ENCODE measurements at places on chromosomes 12 and 14.

- no peak for DNase-seq
Observed at GRCh38 chr12:49347311-49348193, 864 bp downstream of the DNAJC22 start.

DNA sequence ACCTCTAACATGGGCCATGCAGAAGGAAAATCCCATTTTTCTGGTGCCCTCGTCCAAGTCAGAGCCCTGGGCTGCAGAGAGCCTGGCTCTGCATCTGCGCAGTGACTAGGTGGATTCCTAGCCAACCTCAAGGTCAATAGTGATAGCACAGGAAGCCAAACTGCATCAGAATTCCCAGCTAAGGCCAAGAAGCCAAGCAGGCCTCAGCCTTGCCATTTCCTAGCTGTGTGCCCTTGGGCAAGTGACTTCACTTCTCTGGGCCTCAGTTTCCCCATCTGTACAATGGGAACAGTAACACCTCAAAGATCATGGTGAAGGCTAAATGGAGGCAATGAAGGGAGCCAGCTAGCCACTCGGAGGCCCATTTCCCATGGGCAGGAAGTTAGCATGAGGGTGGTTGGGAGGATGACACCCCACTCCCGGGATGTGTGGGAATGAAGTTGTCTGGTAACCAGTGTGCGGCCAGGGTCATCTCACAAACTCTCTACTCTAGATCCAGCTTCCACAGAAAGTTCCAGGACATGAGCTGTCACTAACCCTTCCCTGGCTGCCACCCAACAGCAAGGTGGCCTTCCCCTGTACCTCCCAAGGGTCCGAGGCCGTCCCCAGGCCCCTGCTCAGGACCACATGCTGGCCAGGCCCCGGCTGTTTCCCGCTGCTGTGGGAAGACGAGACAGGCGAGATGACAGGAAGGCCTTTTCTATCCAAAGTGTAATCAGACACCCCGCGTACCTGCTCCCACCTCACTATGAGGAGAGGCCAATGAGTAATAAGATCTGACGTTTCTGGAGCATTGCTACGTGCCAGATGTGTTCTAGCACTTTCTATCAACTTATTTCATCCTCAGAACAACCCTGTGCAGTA is 125.7 kb downstream of the SCARB1 start:
- no peak for DNase-seq

DNA sequence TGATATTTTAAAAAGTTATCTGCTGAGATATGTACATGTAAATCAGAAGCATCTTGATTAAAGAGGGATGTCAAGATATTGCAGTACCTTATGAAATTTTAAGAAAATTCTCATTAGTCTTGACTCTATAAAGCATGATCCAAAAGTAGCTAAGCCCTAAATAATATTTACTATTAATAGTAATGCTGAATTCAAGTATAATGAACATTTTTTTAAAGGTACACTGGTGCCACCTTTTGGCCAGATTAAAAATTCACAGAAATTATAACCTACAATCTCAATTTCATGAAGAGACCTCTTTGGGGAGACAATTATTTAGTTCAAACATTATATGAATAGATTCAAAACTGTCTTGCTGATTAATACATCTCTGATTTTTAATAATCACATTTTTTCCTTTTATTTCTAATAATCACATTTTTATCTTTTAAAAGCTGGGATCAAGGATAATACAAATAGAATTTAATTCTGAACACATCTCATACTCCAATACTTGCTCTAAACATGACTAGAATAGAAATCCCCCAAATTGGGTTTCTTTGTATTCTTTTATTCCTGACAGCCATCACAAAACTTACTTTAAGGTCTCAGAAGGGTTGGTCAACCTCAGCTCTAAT is 13.4 kb downstream of the AKAP5 start:
- no peak for DNase-seq

DNA sequence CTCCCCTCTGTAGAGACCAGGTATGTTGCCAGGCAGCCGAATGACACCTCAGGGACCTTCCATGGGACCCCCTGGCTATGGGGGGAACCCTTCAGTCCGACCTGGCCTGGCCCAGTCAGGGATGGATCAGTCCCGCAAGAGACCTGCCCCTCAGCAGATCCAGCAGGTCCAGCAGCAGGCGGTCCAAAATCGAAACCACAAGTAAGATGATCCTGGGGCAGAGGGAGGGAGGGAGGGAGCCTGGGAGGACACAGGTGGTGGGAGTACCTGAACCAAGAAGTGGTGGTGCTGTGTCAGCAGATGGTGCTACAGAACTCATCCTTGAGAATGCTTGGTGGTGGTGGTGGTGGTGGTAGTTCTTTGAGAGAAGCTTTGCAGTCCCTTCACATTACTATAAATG is 1.0 kb downstream of the SMARCD1 start:
- no peak for DNase-seq

DNA sequence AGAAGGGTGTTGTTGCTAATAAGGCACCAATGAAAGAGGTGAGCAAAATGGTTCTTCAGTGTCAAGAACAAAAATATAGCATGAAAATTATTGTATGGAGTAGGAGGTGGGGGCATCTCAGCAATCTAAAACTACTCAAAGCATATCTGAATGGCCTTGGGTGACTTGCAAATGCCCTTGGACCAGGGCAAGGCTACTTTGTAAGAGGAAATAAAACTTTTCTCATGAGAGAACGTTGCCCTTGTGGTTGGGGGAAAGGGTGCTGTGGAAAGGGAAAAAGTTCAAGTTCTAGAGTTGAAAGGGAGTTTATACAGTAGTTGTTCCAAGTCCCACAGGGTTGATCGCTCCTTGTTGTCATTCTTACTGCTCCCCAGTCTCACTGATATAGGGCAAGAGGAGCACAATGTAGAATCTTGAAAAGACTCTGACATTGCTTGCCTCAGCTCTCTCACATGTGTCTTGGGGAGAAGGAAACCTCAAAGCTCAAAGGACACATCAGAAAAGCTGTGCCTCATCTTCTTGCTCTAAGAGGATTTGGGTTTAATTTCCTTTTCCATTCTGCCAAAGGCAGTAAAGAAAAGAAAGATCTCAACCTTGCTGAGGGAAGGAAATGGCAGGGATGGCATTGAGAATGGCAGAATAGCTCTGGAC is 270.5 kb downstream of the DUSP6 start:
- no peak for DNase-seq

DNA sequence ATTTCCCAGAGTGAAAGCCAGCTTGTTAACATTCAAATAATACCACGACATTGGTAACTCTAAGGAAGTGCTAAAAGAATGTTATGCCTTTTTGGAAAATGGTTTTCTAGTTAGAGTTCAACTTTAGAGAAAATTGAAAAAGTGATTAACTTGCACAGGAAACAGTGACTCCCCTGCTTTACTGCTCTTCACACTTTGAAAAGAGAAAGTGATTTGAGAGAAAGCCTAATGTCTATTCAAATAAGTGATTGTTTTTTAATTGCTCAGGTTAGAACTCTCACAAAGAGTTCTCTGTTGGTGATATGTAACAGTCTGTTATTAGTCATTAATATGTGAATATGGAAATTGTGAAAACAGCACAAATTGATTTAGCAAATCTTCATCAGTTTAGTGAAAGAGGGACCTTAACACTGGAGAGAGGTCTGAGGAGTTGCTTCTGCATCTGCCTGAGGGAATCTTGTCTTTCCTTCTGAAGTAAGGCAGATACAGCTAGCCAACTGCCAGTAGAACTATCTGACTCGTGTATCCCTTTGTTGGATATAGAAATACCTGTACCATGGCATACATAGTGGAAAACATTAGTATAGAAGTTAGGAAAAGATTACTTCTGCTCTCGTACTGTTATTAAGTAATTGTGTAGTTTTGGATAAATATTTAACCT is 25.5 kb downstream of the ATF7IP start:
- DNase-seq: no peak

DNA sequence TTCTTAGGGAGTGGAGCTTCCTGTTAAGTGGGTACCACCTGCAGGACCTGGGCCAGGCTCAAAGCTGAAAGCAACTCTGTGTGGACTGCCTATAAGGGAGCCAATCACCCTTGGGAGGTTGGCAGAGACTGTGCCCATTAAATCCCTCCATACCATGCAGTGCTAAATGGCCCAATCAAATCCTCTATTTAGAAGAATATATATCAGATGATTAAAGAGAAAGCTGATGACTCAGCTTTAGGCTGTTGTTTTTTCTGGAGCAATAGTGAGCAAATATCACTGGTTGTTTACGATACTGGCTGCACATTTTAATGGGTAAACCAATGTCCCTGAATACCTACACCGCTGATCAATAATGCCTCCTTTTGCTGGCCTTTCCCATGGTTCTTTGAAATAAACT is 101.3 kb downstream of the TMX1 start:
- no peak for DNase-seq

DNA sequence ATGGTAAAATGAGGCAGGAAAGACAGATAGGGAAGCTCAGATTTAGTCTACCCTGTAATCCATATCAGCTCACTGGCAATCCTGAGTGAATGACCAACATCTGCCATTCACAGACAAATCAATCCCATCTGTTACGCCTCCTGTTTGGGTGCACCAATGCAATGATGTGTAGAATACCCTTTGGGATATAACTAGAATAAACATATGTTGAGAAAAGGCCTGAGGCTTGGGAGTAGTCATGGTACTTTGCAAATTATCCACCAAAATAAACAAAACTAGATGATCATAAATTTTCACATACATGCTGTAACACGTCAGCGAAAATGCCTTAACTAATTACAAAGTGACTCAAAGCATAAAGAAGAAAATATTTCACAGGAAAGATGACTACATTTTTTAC is 78.8 kb downstream of the KCNC2 start:
- DNase-seq: no peak

GRCh38 chr14:78178071-78178470 is 7.9 kb downstream of the NRXN3 start:
- DNase-seq: no peak

GRCh38 chr12:2624543-2625288 is 170.1 kb upstream of the FKBP4 start:
- DNase-seq: no peak

GRCh38 chr12:63787306-63787705 is 7.6 kb downstream of the RXYLT1 start:
- DNase-seq: no peak

GRCh38 chr12:97630875-97631274 is 168.3 kb downstream of the RMST start:
- no peak for DNase-seq

DNA sequence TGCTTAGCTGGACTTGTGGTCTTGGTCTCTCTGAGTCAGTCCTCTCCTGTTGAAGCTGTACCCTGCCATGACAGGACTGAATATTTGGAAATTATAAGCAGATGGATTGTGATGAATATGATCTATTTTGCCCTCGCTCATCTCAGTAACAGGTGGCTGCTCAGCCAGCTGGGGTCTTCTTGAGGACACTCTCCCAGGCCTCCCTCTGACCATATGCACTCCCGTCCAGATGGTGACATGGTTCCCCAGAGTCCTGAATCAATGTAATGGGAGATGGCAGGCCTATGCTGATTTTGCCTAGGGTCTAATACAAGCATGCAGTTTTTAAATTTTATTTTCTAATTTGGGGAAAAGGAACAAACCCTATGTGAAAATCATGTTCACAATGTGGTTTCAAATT is 63.1 kb upstream of the TRHDE start:
- DNase-seq: no peak

- no peak for DNase-seq
Observed at GRCh38 chr14:28163233-28163632, 603.4 kb upstream of the FOXG1 start.

DNA sequence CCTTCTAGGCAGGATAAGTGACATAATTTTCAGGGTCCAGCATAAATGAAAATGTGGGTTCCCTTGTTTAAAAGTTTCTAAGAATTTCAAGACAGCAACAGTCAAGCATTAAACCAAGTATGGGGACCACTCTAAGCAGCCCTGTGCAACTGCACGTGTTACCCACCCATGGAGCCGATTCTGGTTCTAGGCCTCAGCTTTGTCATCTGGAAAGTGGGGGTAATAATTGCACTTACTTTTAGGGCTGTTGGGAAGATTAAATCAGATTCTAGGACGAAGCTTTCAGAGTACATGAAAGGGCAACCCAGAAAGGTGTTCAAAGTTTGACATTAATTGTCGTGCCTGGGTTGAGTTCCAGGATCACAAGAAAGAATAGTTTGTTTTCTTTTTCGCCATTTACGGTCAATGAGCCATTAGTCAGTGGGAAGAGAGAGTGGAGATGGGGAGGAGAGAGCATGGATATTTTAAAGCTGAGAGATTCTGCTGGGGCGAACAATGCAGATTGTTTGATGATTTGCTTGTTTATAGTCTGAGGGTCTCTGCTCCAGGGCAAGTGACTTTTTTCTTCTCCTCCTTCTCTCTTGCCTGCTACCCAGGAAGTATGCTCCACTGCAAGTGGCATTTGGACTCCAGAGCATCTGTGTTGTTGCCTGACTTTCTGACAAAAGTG is 10.7 kb upstream of the PPFIBP1 start:
- DNase-seq: no peak

DNA sequence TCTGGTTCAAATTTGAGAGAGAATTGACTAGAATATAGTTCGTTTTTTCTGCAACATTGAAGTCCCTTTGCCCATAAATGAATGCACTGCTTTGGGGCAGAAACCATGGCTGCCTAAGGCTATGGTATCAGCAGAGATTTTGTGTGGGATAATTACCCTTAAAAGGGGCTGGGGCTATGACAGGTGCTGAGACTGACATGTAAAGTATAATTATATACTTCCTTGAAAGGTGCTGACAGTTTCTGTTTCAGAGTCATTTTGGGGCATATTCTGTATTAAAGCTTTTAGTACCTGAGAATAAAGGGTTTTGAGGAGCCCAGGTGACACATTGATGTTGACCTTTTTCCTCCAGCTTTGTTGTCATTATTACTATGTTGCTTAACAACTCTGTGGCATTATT is 150.3 kb upstream of the PTPRQ start:
- no peak for DNase-seq

- no peak for DNase-seq
Observed at GRCh38 chr12:89307474-89308253, 44.6 kb downstream of the DUSP6 start.

- no peak for DNase-seq
Observed at GRCh38 chr12:46147144-46147543, 121.7 kb downstream of the SLC38A1 start.

GRCh38 chr12:8037947-8038346 is 5.4 kb downstream of the FOXJ2 start:
- DNase-seq: no peak

DNA sequence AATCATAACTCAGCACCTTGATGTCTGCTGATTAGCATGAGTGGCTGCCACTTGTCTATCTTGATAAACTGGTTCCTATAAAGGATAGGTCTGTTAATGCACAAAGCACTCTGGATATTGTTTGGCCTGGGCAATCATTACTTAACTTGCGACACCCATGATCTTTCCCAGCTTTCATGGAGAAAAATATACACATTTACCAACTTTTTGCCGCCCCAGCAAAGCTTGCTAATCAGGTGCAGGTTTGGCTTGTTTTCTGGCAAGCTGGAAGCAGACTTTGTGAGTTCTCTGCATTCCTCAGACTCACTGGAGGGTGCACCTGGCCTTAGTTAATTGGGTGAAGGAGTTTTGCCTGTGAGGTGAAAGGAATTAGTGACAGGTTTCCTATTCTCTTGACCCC is 1126.4 kb upstream of the FLRT2 start:
- no peak for DNase-seq

Measured in esophagus squamous epithelium (tissue), 5 donors.